ENCODE measurements at places on chromosomes 5 and 9.

DNA sequence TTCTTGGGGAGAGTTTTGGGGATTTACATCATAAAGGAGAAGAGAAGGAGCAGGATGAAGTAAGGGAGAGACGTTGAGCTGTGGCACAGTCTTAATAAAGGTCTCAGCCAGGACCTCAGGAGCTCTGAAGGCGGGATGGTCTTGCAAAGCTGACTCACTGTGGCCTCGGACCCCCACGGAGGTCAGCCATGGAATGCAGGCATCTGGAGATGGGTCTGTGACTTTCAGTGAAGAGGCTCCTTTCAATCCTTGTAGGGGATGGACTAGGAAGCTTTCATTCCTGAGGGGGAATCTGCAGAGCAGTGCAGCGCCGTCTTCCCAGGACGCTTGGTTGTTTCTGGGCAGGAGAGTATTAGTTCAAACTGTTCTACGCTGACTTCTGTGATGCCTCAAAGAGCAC, 65.7 kb upstream of the BASP1 start:
- DNase-seq = no peak

DNA sequence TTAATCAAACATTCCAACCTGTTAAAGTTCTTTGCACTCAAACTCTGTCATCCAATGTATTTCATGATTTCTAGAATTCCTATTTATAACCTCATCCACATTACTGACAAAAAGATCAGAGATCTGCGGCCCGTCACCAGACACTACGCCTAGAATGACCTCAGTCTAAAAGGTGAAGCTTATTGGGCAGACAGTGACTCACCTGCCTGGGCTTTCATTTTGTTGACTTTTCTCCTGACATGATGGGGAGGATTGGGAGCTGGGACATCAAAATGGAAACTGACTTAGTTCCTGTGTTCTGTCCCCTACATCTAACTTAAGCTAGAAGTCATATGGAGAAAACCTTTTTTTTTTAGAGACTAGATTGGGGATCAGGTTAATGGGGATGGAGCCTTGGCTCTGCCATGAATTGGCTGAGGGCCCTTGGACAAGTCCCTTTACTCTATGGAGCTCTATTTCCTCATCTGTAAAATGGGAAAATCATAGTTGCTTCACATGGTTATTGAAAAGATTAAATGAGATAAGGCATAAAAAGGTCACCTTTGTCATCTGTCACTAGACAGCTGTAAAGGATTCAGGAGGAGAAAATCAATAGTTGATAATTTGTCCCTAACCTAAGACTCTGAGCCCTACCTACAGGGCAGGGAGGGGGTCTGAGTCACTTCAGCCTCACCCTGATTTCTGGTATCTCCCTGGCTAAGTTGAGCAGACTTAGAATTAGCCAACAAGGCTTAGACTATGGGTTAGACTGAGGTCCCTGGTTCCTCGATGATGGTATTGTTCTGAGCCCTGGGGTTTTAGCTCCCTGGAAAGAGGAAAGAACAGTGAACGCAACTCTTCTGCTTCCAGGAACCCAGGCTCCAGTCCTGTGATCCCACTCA, 224.8 kb upstream of the TBC1D2 start:
- DNase-seq = no peak

DNA sequence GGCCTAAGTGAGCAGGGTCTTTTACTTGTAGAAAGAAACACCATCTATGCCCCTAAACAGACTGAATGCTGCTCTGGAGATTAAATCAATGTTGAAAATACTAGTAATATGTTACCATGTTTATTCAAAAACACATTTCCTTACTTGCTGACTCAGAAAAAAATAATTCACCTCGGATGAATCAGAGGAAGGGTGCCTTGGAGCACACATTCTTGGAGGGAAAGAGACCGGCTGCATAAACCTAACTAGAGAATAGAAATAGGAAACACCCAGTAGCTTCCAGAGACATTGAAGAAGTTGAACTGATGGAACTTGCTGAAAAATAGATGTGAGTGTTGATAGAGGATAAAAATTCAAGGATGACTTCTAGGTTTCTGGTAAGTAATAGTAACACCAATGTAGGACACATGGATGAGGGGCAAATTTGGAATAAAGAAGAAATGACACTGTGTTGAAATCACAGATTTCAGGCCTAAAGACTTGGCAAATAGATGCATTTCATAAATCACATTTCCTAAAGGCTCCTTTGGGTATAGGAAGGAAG, 76.9 kb upstream of the MINAR2 start:
- DNase-seq = no peak

DNA sequence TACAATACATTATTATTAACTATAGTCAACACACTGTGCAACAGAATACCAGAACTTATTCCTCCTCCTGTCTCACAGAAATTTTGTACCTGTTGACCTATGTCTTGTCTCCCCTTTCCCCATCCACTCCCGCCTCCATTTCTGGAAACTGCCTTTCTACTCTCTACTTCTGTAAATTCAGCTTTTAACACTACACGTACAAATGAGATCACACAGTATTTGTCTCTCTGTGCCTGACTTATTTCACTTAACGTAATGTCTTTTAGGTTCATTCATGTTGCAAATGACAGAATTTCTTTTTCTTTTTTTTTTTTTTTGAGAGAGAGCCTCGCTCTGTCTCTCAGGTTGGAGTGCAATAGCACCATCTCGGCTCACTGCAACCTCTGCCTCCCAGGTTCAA, 19.5 kb downstream of the MEF2C start:
- no peak for DNase-seq

GRCh38 chr9:79617395-79617794, 45.6 kb downstream of the TLE4 start:
- DNase-seq = no peak

DNA sequence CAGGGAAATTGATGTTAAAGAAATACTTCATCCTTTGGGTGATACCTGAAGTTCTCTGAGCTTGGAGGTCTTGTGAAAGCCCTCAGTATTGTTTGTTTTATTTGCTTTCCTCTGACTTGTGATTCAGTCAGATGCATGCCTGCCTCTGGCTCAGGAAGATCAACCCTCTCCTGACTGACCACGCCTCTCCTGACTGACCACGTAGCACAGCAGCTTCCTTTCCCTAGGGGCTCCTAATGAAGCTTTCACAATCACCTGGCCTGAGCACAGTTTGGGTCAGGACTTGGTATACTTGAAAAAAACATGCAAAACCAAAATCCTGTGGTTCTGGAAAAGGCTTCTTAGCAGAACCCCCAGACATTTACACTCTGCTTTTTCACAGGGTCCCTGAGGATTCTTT, 3.8 kb downstream of the TGFBI start:
- DNase-seq = no peak
